ENCODE measurements at places on chromosomes 13 and 19.
A peak's percentile ranks its signal among the peaks of the same experiment; 100 is the strongest.

DNA sequence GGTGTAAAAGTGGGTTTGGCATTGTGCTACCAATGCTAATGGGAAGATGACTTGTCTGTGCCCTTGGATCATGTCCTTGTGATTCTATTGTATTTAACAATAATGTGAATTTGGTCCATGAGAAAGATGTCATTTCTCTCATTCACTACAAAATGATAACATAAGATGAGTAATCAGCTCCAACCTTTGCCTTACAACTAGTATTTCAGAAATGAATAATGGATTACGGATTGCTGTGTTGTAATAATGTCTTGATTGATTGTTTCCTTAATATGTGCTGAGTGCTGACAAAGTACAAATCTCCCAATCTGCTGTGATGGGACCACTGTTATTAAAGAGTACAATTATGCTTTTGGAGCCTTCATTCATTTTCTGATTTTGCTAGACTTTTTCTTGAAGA, 375.0 kb downstream of the PCDH9 start:
- no peaks in the 10 kb centered on the region for H3K4me1 ChIP-seq
- H3K27ac ChIP-seq = no peak overlapping the region
- H3K27me3 ChIP-seq = no peaks in the 10 kb centered on the region
- DNase-seq = no peak

- no peaks in the 10 kb centered on the region for H3K4me1 ChIP-seq
- H3K4me3 ChIP-seq = no peak overlapping the region
- no peak overlapping the region for H3K27ac ChIP-seq
- no peak for DNase-seq
Measured at GRCh38 chr13:61258185-61258584, 157.5 kb downstream of the PCDH20 start.

GRCh38 chr13:42876270-42876714, 94.9 kb downstream of the FAM216B start:
- no peak overlapping the region for H3K4me3 ChIP-seq
- no peaks in the 10 kb centered on the region for H3K4me1 ChIP-seq
- no peak overlapping the region for H3K27ac ChIP-seq
- H3K36me3 ChIP-seq = no peaks in the 10 kb centered on the region

GRCh38 chr13:46004491-46004890, 48.1 kb downstream of the ZC3H13 start:
- H3K4me3 ChIP-seq = no peak overlapping the region
- no peak overlapping the region for H3K27ac ChIP-seq
- no peak for DNase-seq
- H3K4me1 ChIP-seq = no peaks in the 10 kb centered on the region
- peaks cover 54% of the 10 kb centered on the region for H3K36me3 ChIP-seq
- no peaks in the 10 kb centered on the region for H3K27me3 ChIP-seq

DNA sequence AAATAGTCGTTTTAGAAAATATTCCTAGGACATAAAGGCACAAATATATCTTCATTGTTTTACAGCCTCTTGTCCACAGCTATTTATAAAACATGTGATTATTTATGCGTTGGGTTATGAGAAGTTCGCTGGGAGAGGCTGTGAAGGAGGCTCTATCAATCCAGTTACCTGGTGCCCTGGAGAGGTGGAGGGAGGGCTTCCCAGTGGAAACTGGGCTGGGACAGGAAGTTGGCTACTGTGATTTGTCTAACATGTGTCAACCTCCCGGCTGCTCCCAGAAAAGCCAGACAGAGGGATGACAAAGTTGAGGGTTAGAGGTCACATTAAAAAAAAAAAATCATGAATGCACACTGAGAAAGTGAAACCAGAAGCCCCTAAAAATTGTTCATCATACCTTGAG, 346.5 kb downstream of the ZNF536 start:
- H3K27me3 ChIP-seq = no peaks in the 10 kb centered on the region
- DNase-seq = no peak
- H3K36me3 ChIP-seq = no peaks in the 10 kb centered on the region
- peaks cover 9% of the 10 kb centered on the region for H3K4me1 ChIP-seq
- H3K27ac ChIP-seq = no peak overlapping the region

DNA sequence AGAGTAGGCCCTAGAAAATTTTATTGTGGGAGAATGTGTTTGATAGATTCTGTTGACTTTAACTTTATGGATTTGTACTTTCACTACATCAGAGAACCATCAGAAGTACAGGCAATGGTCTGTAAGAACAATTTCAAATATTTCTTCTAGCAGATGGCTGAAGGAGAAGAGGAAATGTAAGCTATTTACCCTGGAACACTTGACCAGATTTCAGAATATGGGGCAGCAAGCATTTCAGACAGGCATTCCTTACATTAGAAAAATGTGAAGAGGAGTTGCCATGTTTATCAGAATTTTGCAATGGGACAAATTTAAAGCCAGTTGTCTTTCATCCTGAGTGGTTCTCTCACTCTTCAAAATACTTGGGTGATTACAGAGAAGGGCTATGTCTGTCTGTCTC, 7.5 kb downstream of the FRY start:
- no peaks in the 10 kb centered on the region for H3K4me1 ChIP-seq
- no peak overlapping the region for H3K4me3 ChIP-seq
- H3K27ac ChIP-seq = no peak overlapping the region

GRCh38 chr13:32840113-32840512, 176.1 kb upstream of the KL start:
- H3K4me1 ChIP-seq = no peaks in the 10 kb centered on the region
- H3K27me3 ChIP-seq = peaks cover 2% of the 10 kb centered on the region
- no peak overlapping the region for H3K4me3 ChIP-seq

- no peaks in the 10 kb centered on the region for H3K36me3 ChIP-seq
- H3K4me1 ChIP-seq = peaks cover 22% of the 10 kb centered on the region
- H3K4me3 ChIP-seq = no peak overlapping the region
Measured at GRCh38 chr19:16461630-16462051, 10.1 kb downstream of the EPS15L1 start.

- no peak for DNase-seq
- H3K4me3 ChIP-seq = no peak overlapping the region
- H3K4me1 ChIP-seq = no peaks in the 10 kb centered on the region
- no peaks in the 10 kb centered on the region for H3K36me3 ChIP-seq
Measured at GRCh38 chr13:59931621-59932020, 232.1 kb downstream of the DIAPH3 start.

DNA sequence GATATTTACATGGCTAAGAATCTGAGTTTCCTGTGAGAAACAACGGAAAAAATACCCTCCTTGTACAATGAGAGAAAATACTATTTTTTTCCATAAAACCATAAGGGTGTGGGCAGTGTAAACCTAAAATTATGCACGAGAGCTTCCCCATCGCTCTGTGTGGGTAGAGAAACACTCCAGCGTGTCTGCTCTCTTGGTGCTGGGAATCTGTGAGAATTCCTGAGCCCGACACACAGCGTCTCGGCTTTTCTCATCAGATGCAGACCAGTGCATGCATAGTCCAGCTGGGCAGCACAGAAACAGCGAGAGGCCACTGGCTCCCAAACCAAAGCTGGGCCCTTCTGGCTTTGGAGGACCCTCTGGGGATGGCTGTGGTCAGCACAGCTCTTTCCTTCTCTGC, 12.0 kb downstream of the PLPP2 start:
- no peaks in the 10 kb centered on the region for H3K36me3 ChIP-seq
- H3K27ac ChIP-seq = no peak overlapping the region
- no peaks in the 10 kb centered on the region for H3K27me3 ChIP-seq
- no peak for DNase-seq
- no peak overlapping the region for H3K4me3 ChIP-seq
- H3K4me1 ChIP-seq = no peaks in the 10 kb centered on the region

GRCh38 chr13:44974056-44974793, 15.0 kb downstream of the NUFIP1 start:
- H3K4me1 ChIP-seq = no peaks in the 10 kb centered on the region
- no peak overlapping the region for H3K27ac ChIP-seq
- H3K36me3 ChIP-seq = peaks cover 19% of the 10 kb centered on the region
- H3K27me3 ChIP-seq = no peaks in the 10 kb centered on the region

DNA sequence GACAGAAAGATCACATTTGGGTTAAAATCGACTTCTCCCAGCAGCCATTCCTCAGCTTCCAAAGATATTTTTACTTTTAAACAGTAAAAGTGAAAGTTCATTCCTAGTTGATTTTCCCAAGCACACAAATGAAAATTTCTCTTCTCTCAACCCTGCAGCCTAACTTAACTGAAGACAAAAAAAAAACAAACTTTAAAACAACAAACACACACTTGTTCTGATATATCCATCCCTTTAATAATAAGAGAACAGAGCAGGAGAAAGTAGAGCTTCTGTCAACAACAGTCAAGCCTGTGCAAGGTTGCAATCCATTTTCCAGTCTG, 72.9 kb downstream of the STK24 start:
- peaks cover 29% of the 10 kb centered on the region for H3K36me3 ChIP-seq
- no peaks in the 10 kb centered on the region for H3K27me3 ChIP-seq
- no peak for DNase-seq
- H3K27ac ChIP-seq = no peak overlapping the region
- peak overlapping the region; percentile 33 for H3K4me3 ChIP-seq
- H3K4me1 ChIP-seq = peaks cover 34% of the 10 kb centered on the region

DNA sequence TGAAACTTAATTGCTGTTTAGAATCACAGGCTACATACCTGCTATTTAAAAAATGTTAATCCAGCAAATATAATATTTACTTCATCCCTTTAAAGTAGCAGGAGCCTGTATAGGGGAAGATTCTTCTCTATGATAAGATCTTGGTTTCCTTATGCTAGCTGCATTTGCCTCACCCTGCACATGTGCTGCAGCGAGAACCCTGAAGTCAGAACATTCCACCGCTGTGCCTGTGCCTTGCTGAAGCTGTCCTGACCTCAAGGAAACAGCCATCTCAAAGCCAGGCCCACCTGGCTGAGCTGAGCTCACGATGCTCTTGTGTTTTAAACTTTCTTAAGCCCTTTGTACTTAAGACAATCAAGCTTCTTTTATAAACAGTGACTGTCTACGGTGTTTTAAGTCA, 355.0 kb upstream of the PCDH20 start:
- no peak for DNase-seq
- H3K4me1 ChIP-seq = no peaks in the 10 kb centered on the region
- no peak overlapping the region for H3K4me3 ChIP-seq
- H3K36me3 ChIP-seq = no peaks in the 10 kb centered on the region
- no peak overlapping the region for H3K27ac ChIP-seq
- H3K27me3 ChIP-seq = no peaks in the 10 kb centered on the region

DNA sequence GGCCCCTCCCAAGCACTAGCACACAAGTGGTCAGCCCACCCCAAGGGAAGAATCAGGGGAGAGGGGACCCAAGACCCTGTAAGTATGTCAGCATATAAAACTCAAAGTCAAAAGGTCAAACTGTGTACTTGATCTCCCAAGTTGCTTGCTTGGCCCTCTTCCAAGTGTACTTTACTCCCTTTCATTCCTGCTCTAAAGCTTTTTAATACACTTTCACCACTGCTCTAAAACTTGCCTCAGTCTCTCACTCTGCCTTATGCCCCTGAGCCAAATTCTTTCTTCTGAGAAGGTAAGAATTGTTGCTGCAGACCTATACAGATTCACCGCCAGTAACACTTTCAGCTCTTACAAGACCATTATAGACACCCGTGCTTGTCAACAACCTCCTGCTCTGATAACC, 15.1 kb upstream of the RNASEH2B start:
- no peak for DNase-seq
- H3K4me1 ChIP-seq = peaks cover 41% of the 10 kb centered on the region
- H3K36me3 ChIP-seq = no peaks in the 10 kb centered on the region
- peak overlapping the region; percentile 87 for H3K27ac ChIP-seq
- no peak overlapping the region for H3K4me3 ChIP-seq

DNA sequence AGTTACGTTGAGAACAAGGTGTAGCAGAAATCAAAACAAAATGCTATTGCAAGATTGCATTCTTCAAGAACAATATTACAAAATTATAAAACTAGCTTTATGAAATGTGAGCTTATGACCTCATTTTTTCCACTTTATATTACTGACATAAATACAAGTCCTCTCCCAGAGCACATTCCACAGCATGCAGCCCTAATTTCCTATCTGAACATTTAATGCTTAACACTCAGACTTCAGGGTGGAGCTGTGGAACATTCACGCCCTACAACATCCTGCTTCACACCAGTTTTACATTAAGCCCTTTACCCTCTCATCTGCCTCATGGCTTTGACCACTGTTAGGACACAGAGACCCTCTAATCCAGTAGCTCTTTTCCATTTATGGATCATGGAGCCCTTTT, 65.5 kb downstream of the EPSTI1 start:
- no peak for DNase-seq
- no peak overlapping the region for H3K4me3 ChIP-seq
- H3K27me3 ChIP-seq = no peaks in the 10 kb centered on the region
- H3K4me1 ChIP-seq = no peaks in the 10 kb centered on the region
- H3K36me3 ChIP-seq = peaks cover 40% of the 10 kb centered on the region

DNA sequence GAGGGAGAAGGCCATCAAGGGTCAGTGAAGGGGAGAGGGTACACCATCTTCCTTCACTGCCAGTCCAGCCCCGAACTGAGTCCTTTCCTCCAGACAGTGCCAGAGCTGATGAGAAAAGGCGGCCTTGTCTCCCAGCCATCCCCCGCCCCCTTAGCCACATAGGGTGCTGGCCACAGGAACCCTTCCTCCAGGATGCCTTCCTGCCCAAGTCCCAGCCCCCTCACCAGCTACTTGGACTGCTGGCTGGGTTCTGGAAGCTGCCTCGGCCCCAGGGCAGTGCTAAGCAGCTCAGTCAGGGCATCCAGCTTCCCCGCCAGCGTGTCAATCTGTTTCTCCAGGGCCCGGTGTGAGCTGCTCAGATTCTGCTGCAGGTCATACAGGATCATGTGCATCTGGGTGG, 12.6 kb upstream of the SMG9 start:
- DNase-seq = no peak
- no peaks in the 10 kb centered on the region for H3K27me3 ChIP-seq
- peaks cover 34% of the 10 kb centered on the region for H3K4me1 ChIP-seq
- H3K27ac ChIP-seq = no peak overlapping the region
- H3K36me3 ChIP-seq = peaks cover 55% of the 10 kb centered on the region

GRCh38 chr19:52748336-52748950, 13.6 kb upstream of the ZNF611 start:
- peak; percentile 42 for DNase-seq
- no peaks in the 10 kb centered on the region for H3K4me1 ChIP-seq
- no peak overlapping the region for H3K4me3 ChIP-seq
- no peaks in the 10 kb centered on the region for H3K27me3 ChIP-seq
- H3K27ac ChIP-seq = no peak overlapping the region

DNA sequence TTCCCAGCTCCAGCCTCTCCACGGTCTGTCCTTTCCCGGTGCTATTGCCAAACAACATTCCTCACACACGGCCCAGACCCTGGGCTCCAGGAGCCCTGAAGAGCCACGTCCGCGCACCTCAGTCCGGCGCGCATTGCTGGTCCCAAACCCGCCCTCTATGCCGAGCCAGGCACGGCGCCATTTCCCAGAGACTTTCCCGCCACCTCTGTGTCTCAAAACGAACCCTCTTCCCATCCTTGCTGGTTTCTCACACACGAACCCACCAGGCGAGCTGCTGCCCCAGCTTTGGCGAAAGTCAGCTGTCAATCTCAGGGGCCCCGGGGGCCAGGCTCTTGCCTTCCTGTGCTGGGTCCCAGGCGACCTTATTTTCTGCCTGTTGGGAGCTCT, 28.0 kb upstream of the F7 start:
- H3K27ac ChIP-seq = no peak overlapping the region
- H3K4me1 ChIP-seq = no peaks in the 10 kb centered on the region
- no peak for DNase-seq
- no peaks in the 10 kb centered on the region for H3K36me3 ChIP-seq
- H3K4me3 ChIP-seq = no peak overlapping the region
